Amygdala (tissue), 56 donors: ENCODE measurements at places on chromosomes 3 and 15.

GRCh38 chr3:121649645-121650044, 11.1 kb downstream of the HCLS1 start:
- DNase-seq: no peak

DNA sequence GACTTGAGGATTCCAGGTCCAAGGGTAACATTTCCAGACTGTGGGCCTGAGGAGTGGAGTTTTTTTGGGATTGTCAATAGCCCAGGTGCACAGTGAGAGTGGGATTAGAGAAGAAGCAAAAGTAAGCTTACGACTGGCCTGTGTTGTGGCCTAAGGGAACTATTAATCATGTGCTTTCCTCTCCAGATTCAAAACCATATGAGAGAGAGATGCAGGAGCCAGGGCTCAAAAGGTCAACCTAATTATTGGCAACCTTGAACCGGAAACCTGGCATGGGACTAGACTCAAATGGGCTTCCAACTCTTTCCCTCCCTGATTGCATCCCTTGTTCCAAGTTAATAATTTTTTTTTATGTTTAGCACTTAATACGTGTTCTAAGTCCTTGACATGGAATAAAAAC, 242.1 kb upstream of the THRB start:
- DNase-seq: no peak

- no peak for DNase-seq
Measured at GRCh38 chr3:183131186-183131725, 31.3 kb downstream of the LAMP3 start.

GRCh38 chr3:61864886-61865285, 303.5 kb downstream of the PTPRG start:
- DNase-seq: no peak

DNA sequence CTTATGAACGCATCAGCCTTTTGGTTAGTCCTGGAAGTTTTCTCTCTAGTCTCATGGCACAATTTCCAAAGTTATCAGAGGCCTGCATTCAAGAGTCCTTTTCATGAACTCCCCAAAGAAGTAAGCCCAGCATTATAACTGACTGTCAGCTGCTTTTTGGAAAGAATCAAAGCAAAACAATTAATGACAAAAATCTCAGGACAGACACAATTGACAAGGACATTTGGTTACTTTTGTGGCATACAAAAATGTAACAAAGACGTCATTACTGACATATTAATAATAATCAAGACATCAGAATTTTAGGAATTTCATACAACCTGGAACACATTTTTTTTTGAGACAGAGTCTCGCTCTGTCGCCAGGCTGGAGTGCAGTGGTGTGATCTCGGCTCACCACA, 21.2 kb downstream of the KATNBL1 start:
- no peak for DNase-seq
